ENCODE measurements at places on chromosomes 12 and 14.

DNA sequence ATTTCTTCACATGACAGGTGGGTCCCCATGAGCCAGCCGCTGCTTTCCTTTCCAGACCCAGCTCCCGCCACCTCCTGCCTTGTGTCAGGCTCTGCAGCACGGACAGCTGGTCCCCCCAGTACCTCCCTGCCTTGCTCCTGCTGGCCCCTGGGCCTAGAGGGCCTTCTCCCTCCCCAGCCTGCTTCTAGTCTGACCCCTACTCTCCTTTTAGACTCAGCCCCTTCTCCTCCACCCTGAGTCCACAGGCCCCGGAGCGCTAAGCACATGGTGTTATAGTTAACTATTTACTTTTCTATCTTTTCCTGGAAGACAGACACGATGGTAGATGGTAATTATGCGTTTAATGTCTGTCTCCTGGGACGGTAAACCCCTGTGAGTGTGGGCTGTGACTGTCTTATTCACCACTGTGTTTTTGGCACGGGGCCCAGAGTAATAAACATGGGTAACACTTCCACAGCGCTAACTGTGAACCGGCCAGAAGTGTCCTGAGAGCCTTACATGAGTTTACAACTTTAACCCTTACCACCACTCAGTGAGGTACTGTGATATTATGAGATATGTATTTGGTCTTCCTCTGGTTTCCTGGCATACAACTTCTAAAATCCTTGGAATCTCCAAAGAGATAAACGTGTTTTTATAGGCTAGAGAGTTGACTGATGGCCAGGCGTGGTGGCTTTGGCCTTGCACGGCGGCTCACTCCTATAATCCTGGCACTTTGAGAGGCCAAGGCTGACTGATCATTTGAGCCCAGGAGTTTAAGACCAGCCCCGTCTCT lies 41.2 kb downstream of the DGLUCY start:
- no peak for DNase-seq

- DNase-seq = no peak
These were observed 300.3 kb downstream of the SYT1 start for GRCh38 chr12:79164890-79165289.

- no peak for DNase-seq
These were observed 2.8 kb downstream of the RXYLT1 start for GRCh38 chr12:63782466-63782865.

GRCh38 chr12:86286119-86286518 lies 29.9 kb upstream of the MGAT4C start:
- no peak for DNase-seq

- DNase-seq = no peak
These were observed 356.5 kb downstream of the DAD1 start for GRCh38 chr14:22232486-22232885.

DNA sequence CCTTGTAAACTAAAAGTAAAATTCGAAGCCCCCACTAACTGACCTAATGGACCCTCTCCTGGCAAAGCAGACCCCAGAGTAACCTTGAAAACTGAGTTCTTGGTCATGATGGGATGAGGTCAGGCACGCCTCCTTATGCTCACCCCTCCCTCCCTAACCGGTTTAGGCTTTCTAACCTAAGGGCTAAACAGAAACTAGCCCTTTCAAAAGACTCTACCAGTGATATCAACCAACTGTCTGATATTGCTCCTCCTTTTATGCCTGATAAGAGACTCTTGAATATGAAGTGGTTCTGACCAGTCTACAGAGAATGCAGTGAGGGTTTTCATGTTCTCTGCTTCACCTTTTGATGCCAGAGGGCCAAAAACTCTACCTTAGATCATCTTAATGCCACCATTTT lies 4.8 kb upstream of the LPCAT3 start:
- no peak for DNase-seq

DNA sequence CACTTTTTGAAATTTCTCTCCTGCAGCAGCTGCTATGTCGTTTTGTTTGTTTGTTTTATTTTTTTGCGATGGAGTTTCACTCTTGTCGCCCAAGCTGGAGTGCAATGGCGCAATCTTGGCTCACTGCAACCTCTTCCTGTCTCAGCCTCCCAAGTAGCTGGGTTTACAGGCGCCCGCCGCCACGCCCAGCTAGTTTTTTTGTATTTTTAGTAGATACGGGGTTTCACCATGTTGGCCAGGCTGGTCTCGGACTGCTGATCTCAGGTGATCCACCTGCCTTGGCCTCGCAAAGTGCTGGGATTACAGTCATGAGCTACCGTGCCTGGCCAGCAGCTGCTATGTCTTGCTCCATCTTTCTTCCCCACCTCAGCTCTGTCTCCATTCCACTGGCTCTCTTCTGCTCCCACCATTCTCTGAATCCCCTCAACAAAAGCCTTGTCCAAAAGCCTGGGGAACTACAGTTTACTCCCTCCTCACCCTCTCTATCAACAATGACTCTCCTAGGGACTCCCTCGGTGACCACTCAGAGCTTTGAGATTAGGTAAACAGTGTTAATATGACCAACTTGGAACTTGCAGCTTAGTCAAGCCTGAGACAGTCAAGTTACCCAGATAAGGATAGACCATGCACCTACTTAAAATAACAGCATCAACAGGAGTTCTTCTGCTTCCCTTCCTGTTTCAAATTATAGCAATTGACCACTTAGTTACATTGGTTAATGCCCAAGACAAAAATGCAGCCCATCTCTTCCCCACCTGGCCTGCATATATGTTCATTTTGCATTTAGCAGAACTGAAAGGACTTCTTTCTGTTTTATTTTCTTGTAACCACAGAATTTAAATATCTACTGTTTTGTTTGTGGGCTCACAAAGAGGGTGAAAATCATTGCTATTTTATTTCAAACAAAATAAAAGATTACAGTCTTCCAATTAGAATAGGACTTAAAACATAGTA lies 189.0 kb upstream of the AMIGO2 start:
- no peak for DNase-seq

- DNase-seq = peak; percentile 44
These were observed 748 bp downstream of the MAPKAPK5 start for GRCh38 chr12:111842556-111843396.

- DNase-seq = peak; percentile 64
These were observed 96.9 kb upstream of the FGD4 start for GRCh38 chr12:32302218-32303173.

- no peak for DNase-seq
These were observed 62.5 kb upstream of the TMEM132D start for GRCh38 chr12:129966146-129966995.

GRCh38 chr12:114140576-114140975 lies 174.5 kb upstream of the RBM19 start:
- no peak for DNase-seq

GRCh38 chr12:2151391-2151790 lies 98.6 kb downstream of the CACNA1C start:
- DNase-seq = no peak

DNA sequence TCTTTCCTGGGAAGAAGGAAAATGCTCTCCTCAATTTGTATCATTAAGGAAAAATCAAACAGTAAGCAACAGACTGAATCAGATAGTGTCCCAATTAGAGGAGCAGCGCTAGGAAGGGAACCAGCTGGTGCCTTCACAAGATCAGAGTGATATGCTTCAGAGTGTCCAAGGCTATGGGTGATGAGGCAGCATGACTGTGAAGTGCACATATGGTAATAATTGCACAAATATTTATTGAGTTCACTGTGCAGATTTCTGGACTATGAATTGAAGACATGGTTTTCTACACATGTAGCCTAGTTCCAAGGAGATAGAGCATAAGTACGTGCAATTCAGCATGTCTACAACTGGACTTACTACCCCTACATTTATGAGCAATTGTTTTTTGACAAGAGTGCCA lies 78.8 kb upstream of the EVL start:
- DNase-seq = no peak

DNA sequence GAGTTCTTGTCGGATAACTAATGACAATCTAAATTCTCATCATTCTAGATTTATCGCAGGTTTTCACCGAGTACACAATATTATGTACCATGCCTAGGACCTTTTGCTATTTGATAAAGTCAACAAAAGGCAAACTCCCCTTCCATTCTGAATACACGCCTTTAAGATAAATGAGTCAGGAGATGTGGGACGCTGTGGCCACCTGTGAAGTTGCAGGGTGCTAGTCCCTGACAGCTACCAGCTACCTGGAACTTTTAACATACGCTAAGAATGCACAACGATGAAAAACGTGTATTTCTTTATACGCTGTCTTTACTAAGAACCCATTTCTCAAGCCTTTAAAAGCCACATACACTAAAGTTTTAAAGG lies 678 bp downstream of the MDM1 start:
- peak; percentile 23 for DNase-seq

- no peak for DNase-seq
These were observed 4.6 kb downstream of the ANO6 start for GRCh38 chr12:45220363-45220931.

DNA sequence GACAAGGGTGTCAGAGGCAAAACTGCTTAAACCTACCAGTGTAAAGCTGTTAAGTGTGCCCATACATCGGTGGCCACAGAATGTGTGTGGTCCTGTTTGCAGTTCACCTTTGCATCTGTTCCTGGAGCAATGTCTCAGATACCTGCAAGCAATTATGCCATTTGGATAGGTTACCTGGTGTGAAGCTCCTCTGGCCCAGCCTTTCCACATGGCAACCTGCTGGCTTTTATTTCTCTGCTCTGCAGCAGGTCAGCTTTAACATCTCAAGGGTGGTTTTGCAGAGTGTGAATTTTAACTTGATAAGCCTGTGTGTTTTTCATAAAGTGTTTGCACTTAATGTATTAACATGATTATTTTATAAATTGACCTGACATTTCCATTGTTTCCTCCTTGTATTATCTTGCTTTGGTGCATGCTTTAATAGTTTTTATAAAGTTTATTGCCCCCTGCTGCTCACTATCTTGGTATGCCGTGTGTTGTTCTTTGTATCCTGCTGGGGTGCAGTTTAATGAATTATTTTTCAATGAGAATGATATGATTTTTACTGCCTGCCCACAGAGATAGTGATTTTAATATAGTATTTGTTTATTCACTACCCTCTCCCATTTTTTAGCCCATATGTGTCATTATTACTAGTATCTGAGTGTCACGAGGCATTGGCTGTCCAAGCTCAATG lies 403.8 kb downstream of the NPAS3 start:
- no peak for DNase-seq

DNA sequence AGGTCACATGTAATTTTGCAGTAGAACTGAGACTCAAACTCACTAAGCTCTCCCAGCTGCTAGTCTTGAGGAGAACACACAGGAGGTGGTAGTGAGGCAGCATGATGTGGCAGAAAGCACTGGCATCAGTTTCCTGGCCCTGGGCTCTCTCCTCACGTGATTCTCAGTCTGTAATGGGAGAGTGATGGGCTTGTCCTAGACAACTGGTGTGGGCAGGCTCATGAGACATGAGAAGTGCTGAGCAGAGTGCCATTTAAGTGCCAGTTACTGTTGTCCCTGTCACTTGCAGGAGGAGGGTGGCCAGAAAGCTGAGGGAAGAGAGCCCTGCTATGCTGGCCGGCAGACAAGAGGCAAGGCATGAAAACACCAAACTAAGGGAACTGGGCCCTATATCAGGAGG lies 48.5 kb upstream of the OVCH1 start:
- DNase-seq = no peak

DNA sequence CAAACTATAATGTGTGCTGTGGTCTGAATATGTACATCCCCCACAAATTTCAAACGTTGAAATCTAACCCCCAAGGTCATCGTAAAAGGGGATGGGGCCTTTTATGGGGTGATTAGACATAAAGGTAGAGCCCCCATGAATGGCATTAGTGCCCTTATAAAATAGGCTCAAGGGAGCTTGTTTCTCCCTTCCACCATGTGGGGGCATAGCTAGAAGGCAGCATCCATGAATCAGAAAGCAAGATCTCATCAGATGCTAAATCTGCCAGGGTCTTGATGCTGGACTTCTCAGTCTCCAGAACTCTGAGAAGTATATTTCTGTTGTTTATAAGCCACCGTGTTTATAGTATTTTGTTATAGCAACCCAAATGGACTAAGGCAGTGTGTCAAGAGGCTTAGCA lies 33.4 kb upstream of the IGF1 start:
- DNase-seq = no peak

DNA sequence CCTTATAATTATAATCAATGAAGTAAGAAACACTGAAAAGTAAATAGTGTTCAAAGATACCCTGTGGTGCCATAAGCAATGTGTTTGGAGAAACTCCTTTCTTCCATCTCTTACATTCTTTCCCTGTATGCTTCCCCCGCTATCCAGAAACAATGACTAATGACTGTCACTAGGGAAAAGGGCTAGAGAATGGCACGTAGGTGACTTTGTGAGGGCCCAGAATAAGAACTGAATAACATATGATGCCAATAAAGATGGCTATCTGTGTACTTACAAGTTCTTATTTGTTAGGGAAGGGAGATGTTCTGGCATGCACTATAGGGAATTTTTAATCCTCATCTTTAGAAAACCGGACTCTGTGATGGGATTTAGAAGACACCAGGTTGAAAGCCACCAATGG lies 4.7 kb upstream of the KRT7 start:
- no peak for DNase-seq

GRCh38 chr12:76719171-76720041 lies 44.5 kb upstream of the ZDHHC17 start:
- no peak for DNase-seq

DNA sequence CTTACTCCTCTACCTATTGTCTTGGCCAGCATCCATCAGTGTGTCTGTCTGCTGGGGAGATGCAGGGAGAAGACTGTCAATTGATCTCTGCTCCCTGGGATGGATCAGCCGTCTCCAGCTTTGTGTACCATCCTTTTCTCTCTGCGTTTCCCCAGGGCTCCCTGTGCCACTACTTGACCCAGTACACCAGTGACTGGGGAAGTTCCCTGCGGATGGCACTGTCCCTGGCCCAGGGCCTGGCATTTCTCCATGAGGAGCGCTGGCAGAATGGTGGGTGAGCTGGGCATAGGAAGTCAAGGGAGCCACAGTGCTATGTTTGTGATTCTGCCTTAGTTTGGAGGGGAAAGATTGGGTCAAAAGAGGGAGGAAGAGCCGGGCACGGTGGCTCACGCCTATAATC lies 5.1 kb downstream of the AMHR2 start:
- no peak for DNase-seq

DNA sequence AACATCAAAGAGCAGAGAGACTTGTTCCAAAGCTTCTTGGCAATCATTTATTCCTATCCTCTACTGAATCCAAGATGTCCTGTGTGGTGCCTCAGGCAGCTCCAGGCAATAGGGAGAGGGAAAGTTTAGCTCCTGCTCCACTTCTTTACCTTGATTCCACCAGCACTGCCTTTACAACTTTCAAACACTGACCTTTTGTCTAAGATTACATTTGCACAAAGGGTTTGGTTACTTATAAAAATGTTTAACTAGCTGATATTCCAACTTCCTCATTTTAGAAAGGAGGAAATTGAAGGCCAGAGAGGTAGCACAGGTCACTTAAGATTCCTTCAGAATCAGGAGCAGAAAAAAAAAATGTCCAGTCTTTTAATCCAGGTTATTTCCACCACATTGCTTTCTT lies 192.7 kb downstream of the BTG1 start:
- DNase-seq = peak; percentile 19

GRCh38 chr12:106415134-106415533 lies 57.6 kb downstream of the POLR3B start:
- DNase-seq = no peak

GRCh38 chr12:89208661-89209096 lies 143.6 kb downstream of the DUSP6 start:
- no peak for DNase-seq

GRCh38 chr12:76848132-76848531 lies 30.7 kb downstream of the CSRP2 start:
- no peak for DNase-seq

GRCh38 chr14:29536886-29537511 lies 390.6 kb downstream of the PRKD1 start:
- DNase-seq = no peak

GRCh38 chr12:129169928-129170327 lies 316.6 kb downstream of the GLT1D1 start:
- DNase-seq = no peak

GRCh38 chr14:104583424-104584306 lies 4.1 kb downstream of the C14orf180 start:
- no peak for DNase-seq

Data from HuH-7 (cell line).